ENCODE measurements at places on chromosomes 5 and 9.

- no peak for DNase-seq
Observed at GRCh38 chr5:145859897-145860296, 12.9 kb downstream of the GRXCR2 start.

GRCh38 chr9:113771199-113771598, 104.9 kb upstream of the ZNF618 start:
- no peak for DNase-seq

- peak; percentile 22 for DNase-seq
Observed at GRCh38 chr5:88502179-88503040, 233.8 kb upstream of the TMEM161B start.

- no peak for DNase-seq
Observed at GRCh38 chr5:68303754-68304420, 88.3 kb downstream of the PIK3R1 start.

DNA sequence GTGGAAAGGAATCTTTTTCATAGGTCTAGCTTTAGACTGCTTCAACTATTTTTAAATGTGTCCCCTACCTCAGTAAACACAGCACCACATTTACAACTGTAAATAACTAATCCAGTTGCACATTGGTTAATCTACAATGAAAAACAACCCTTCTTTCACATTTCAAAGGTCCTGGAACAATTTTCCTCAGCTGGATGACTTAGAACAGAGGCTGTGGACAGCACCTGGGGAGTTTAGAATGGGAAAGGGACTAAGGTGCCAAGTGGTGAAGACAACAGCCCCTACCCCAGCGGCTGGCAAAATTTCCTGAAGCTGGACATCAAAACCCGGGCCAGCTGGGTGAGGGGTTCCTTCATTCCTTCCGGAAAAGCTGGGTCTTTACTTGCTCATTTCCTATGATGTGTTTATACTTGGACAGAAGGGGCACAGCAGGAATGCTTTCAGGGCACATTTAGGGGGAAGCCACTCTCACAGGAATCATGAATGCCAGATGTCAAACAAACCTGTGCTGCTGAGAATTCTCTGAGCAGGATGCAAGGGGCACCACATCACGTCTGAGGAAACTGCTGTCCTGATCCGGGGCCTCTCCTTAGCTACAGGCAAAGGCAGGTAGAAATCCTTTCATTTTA, 158.3 kb downstream of the NR2F1-AS1 start:
- DNase-seq, result no peak

- no peak for DNase-seq
Observed at GRCh38 chr5:68070591-68071281, 144.8 kb upstream of the PIK3R1 start.

DNA sequence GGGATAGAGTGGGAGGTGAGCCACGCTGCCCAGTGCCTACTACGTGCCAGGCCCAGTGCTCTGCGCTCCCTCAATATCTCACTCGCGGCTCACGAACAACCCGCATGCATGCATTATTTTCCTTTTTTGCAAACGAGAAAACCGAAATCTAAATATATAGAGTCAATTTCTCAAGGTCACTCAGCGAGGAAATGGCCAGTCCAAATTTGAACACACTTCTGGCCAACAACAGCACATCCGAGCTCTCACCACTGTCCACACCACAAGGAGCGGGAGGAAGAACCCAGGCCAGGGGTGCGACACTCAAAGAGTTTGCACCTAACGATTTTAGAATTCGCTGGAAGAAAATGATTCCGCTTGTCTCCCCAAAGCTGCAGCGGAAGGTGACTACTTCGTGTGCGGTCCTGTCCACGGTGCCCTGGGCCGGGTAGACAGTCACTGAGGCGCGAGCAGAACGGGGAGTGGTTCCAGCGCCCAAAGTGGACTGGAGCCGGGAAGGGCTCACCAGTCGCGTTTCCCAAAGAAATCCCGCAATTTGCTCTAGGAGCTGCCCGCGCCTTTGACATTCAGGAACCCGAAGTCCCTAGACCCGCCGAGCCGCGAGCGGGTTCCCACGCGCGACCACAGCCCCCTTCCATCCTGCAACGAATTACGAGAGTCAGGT, 1.1 kb upstream of the TLX3 start:
- DNase-seq, result no peak

GRCh38 chr9:135785013-135785575, 83.1 kb downstream of the KCNT1 start:
- no peak for DNase-seq

- DNase-seq, result no peak
Observed at GRCh38 chr9:98958271-98958984, 14.7 kb downstream of the COL15A1 start.
